Glutamatergic neuron (in vitro differentiated cells): ENCODE measurements at places on chromosomes 1 and 21.

GRCh38 chr1:247966532-247967204 is 1.6 kb downstream of the OR2AK2 start:
- no peak for DNase-seq

- no peak for DNase-seq
Observed at GRCh38 chr21:45769896-45770295, 126.4 kb downstream of the PCBP3 start.

DNA sequence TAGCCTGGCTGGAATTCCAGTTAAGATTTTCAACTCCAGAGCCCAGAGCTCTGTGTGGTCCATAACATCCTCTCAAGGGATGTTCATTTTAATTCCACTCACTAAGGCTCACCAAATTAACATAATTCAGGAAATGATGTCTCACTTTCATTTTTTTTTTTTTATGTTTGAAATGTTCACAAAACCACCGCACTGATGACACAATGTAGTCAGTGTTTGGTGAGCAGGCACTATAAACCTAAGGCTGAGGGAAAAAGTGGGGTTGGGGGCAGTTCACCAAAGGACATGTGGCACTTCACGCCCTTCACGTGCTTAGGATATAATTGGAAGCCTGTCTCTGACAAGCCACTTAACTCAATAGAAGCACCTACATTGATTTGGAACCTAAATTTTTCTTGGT is 177.3 kb upstream of the CAMK1G start:
- no peak for DNase-seq

- DNase-seq: peak; percentile 72
Observed at GRCh38 chr1:209335178-209335577, 248.3 kb upstream of the CAMK1G start.

- DNase-seq: no peak
Observed at GRCh38 chr1:70003211-70003908, 202.0 kb downstream of the LRRC40 start.
